HL-60 (cell line): ENCODE measurements at places on chromosomes 12 and 14.

- DNase-seq: no peak
These were observed 70.1 kb upstream of the HOXC13 start for GRCh38 chr12:53868511-53868986.

DNA sequence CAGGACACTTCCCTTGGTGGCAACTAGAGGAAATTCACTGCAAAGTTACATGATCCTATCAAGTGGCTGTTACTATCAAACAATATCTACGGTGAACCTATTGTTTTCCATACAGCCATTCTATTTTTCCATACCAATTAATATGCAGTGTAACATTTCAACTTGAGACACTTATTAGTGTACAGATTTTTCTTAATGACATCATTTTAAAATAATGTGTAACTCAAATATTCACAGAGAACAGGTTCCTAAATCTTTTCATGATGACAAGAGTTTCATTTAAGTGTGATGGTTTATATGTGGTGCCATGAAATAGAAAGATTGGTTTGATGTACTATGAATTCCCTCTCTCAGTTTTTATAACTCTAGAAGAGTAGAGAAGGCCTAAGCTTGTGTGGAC, 291.2 kb upstream of the SOX5 start:
- DNase-seq: no peak

GRCh38 chr12:110234331-110234751, 46.7 kb upstream of the ATP2A2 start:
- DNase-seq: peak; percentile 52

GRCh38 chr12:48788854-48789775, at the start of gene ADCY6:
ADCY6 (minus strand) TSS chr12:48789089; CDS start chr12:48783434, 5,655 bp downstream.
- DNase-seq: no peak

GRCh38 chr12:25616286-25616685, 63.2 kb upstream of the LMNTD1 start:
- DNase-seq: no peak

DNA sequence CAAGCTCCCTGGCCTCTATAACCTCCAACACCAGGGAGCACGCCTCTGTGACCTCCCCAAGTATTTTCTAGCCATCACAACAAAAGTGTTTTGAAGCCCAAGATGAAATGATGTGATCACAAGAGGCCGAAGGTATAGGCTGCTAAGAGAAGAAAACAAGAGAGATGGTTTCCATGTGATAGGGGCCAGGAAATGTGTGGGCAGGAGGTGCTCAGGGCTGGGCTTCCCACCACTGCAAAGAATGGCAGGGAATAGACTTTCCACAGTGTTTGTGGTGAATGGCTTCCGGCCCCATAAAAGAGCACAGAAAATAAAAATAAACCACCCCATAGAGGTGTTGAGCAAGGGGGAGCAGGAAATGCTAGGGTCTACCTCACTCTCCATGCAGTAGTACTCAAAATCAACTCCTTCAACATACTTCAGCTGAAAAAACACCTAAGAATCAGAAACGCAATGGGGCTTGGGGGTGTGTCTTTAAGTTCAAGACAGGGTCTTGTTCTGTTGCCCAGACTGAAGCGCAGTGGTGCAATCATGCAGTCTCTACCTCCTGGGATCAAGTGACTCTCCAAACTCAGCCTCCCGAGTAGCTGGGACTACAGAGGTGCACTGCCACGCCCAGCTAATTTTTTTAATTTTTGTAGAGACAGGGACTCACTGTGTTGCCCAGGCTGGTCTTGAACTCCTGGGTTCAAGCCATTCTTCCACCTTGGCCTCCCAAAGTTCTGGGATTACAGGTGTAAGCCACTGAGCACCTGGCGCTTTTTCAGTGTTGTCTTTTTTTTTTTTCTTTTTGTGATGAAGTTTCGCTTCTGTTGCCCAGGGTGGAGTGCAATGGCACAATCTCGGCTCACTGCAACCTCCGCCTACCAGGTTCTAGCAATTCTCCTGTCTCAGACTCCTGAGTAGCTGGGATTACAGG, 27.1 kb downstream of the DAD1 start:
- DNase-seq: peak; percentile 49

DNA sequence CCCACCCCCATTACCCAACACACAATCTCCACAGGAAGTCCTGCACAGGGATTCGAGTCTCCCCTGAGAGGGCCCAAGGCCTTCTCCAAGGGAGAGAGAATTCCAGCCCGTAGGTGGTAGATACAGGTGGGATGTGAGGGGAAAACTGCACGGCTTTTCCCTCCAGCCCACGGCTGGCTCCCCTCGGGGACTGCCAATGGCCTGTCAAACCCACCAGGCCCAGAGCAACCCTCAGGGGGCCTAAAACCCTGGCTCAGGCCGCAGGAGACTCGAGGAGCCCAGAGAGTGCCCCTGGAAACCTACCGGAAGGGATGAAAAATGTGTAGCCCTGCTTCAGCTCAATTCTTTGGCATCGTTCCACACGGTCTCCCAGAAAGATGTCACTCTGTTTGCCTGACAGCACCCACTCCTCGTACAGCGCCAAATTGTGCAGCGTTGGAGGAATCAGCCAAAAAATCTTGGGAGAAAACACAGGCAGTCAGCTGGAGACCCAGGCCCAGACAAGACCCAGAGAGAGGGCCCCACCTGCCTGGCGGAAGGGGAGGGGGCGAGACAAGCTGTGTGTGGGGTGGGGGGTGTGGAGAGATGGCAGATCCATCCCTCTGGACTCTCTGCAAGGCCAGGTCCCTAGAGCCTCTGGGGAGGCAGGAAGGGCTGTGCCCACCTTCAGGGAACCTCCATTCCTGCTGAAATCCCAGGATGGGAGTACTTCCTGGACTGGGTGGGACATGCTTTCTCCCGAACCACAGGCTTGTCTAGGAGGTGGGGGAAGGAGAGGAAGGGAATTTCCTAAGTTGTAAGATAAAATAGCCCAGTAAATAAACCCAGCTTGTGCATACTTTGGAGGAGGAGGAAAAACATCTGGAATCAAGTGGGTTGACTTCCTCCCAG, 48.1 kb downstream of the KDM2B start:
- DNase-seq: no peak

GRCh38 chr12:107568718-107569117, 116.9 kb upstream of the PWP1 start:
- no peak for DNase-seq

- DNase-seq: no peak
These were observed 179.1 kb downstream of the DPF3 start for GRCh38 chr14:72714871-72715214.

- no peak for DNase-seq
These were observed at the start of gene GZMH for GRCh38 chr14:24609655-24610344. GZMH (minus strand) TSS chr14:24609685; CDS start chr14:24609613, 72 bp downstream.

GRCh38 chr14:100622708-100623485, 35.7 kb upstream of the BEGAIN start:
- DNase-seq: no peak
